NCI-H226 (cell line): ENCODE measurements at places on chromosomes 7 and 10.

DNA sequence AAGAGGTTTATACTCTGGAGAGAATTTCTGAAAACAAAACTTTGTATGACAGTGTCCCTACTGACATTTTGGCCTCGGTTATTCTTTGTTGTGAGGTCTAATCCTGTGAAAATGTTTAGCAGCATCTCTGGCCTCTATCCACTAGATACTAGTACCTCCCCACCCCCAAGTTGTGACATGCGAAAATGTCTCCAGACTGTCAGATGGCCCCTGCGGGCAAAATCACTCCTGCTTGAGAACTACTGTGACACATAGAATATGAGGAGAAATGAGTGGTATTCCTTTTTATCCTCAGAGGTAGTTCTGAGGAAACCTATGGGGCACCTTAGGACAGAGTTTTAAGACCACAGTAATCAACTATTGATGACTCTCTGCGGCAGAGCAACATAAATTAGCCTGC is 315.3 kb upstream of the HGF start:
- DNase-seq: no peak

- DNase-seq: no peak
These were observed 1.7 kb upstream of the CXCL12 start for GRCh38 chr10:44386546-44387052.

DNA sequence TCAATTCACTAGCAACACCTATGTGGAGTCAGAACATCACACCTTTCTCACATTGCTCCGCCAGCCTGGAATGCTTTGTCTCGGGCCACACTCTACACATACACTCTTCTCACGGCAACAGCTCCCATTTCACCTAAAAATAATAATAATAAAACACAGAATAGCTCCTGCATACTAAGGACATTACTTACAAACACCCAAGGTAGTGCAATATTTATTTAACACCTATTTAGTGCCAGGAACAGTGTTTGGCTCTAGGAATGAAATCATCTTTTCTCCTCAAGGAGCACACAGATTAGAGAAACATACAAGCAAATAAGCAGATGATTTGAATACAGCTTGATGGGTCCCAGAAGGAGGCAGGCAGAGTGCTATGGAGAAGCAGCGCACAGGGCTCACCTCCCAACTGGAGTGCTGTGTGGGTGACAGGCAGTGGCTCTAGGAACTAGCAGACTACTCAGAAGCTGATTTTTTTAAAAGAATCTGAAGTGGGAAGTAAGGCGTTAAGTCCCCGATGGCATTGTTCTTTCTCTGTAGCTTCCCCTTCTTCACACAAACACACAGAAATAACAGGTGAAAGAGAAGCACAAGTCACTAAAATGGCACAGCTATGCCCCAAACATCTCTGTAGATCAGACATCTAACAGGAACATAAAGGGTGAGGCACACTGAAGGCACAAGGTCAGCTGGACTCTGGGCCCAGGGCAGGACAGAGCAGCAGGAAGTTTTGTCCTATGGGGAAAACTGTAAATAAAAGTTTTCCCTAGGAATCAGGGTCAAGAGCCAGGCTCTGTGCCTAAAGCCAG is 16.7 kb downstream of the USP6NL start:
- no peak for DNase-seq

- DNase-seq: no peak
These were observed 19.7 kb downstream of the BHLHA15 start for GRCh38 chr7:98230746-98231471.

GRCh38 chr10:132861884-132862461 is 76.0 kb upstream of the NKX6-2 start:
- DNase-seq: no peak

DNA sequence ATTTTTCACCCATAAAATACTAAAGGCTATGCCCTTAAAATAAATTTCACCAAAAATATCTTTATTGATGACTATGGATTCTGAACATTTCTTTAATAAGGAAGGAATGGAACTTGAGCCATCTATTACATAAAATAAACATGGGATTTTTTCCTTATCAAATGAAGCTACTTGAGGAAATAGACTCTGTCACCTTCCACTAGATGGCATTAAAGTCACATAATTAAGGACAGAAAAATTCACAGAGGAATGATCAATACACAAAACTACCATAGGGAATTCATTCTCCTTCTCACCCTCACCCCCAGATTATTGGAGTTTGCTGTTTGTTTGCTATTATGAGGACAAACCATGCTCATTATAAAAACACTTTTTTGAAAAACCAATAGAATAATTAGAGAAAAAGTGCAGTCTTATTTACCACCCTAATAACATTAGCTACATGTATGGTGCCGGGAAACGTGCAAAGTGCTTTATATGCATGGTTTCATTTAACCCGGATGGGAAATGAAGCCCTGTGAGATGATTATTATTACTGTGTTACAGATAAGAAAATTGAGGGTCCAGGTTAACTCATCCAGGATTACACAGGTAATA is 21.1 kb upstream of the FOXI2 start:
- no peak for DNase-seq

DNA sequence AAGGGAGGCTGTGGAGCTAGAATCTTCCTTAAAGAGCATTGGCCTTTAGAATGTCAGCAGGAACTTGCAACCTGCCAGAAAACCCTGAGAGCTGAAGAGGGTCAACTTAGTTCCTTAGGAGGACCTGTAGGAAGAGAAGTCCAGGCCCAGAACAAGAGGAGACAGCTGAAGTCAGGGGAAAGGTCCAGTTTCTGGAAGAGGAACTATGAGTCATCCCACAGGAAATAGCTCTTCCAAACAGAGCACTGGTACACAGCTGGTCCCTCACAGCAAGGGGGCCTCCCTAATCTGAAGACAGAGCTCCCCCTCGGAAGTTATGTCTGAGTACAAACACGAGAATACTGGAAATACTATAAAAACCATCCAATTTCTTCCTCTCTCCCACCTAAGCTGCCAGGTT is 98.9 kb downstream of the HERPUD2 start:
- peak; percentile 53 for DNase-seq

DNA sequence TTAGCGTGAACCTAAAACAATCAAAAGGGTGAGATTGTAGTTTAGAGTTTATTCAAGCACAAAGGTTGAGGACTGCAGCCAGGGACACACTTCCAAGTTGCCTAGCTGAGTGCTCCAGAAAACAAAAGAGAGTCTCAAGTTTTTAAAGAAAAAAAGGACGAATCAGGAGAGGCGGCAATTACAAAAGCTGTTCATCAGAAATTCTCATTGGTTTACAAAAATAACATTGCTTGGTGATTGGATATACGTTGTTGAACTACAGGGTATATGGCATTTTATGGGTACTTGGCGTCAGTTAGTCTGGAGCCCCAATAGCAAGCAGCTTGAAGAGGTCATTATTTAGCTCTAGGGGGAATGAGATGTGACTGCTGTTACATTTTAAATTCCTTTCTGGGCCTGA is 11.5 kb downstream of the ZNF438 start:
- no peak for DNase-seq

GRCh38 chr7:22640269-22640668 is 86.7 kb upstream of the IL6 start:
- no peak for DNase-seq

- no peak for DNase-seq
These were observed 76.4 kb upstream of the DLX6 start for GRCh38 chr7:96928965-96929364.

GRCh38 chr10:16788125-16788524 is 29.1 kb downstream of the RSU1 start:
- no peak for DNase-seq

DNA sequence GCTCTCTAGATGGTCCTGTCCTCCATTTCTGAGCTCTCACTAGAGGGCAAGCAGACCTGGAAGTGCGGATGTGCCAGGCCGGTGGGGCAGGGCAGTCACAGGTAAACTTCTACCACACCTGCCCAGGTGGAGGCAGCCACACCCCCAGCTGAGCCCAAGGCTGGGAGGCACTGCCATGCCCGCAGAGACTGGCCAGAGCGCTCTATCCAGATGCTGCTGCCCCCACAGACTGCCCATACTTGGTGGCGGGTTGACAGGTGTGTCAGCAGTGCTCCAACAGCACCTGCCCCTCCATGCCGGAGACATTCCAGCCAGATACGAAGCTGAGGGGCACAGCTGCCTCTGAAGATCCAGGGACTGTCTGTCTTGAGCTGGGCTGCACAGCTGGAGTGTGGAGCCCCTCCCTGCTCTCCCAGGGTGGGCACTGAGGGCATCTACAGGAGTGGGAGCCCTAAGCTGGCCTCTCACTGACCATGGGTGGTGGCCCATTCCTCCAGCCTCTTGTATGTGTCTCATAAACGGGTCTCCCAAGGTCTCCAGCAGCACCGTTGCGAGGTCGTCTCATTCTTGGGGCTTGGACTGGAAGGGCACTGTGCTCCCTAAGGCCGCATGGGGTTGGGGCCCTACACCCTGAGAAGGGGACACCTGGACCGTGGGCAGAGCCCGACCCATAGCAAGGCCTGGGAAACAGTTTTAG is 38.2 kb upstream of the PPIF start:
- no peak for DNase-seq

GRCh38 chr7:98802088-98802780 is 67.6 kb downstream of the TMEM130 start:
- peak; percentile 58 for DNase-seq

DNA sequence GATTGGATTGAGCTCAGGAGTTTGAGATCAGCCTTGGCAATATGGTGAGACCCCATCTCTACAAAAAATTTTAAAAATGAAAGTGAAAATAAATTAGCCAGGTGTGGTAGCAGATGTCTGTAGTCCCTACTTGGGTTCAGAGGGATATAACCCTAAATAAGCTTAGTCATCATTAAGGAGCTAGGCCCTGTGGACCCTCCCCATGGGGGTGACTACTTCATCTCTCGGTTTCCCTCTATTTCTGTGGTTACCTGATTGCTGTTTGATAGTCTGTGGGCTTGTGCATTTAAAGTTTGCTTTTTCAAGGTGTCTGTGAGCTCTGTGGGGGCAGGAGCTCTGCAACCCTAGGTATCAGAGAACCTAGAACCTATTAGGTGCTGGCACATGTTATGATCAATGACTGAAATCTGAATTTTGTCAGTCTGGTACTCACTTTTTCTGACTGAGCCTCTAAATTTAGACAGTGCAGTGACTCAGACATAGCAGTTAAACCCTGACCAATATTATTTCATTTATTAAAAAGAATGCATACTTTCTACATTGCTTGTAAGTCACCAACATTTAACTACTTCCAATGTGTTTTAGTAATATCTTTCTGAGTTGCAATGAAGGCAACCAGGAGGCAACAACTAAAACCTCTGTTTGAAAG is 8.1 kb upstream of the CUZD1 start:
- no peak for DNase-seq

DNA sequence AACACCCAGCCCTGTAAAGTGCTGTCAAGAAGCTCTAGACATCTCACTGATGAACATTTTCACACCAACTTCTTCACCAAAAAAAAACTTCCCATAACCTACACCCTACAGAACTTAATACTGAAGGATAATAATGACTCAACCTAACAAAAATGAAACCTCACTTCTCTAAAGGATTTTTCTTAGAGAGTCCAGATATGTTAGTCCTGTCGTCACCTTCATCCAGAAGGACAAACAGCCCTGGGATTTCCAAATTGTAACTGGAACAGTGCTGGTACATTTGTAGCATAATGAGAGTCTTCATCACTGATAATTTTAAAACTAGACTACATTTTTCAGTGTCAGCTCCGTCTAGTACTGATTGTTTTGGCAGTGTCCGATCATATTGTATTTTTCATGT is 528.6 kb upstream of the CELF2 start:
- DNase-seq: no peak

DNA sequence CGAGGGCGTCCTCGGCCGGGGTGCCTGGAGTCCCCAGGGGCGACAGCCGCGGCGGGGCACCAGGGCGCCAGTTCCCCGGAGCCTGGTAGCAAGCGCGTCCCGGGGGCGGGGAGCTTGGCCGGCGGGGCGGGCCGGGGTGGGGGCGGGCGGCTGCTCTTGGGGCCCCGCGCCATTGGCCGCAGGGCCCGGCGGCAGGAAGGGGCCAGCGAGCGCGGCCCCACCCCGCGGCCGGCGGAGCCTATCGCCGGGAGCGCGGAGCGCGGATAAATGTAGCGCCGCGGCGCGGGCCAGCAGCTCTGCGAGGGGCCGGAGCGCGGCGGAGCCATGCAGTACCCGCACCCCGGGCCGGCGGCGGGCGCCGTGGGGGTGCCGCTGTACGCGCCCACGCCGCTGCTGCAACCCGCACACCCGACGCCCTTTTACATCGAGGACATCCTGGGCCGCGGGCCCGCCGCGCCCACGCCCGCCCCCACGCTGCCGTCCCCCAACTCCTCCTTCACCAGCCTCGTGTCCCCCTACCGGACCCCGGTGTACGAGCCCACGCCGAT is at the start of gene HHEX:
Gene HHEX, plus strand, starts transcription at position 293 of the 548 bp plus-strand sequence. Its CDS starts 32 bp downstream, at position 325.
- peak; percentile 57 for DNase-seq

DNA sequence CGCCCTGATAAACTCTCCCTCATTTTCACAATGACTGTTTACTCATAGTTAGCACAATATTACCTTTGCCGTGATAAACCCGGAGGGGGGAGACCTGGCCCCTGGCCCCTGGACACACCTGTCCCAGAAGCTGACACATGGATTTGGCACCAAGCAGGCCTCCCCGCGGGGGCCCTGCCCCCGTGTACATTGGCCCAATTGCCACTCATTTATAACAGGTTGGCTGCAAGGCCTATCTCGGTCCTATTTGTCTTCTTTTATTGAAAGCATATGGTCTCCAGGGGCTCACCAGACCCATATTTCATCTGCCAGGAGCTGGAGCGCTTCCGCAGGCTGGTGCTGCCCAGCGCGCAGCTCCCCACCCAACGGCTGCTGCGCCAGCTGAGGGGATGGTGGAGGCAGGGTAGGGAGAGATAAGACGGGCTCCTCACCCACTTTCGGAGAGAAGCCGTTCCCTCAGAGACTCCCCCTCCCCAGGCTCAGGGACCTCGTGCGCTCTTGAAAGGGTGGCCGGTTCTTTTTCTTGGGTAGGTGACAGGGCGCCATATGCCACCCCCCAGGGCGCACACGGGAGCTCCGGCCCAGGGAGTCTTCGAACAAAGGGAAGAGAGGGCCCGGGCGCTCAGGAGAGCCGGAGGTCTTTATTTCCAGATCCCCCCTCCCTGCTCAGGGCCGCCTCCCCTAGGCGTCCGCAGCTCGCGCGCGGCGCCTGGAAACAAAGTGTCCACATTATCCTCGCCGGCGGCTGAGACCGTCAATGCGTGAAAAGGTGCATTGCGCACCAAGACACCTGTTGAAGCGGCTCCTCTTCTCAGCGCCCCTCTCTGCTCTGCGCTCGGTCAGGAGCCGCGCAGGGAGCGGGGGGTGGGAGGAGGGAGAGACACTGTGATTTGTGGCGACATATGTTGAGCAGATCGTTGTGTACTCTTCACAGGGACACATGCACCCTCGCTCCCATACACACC is 4.3 kb upstream of the NEUROG3 start:
- DNase-seq: no peak

GRCh38 chr7:118918556-118918955 is 694.1 kb downstream of the ANKRD7 start:
- DNase-seq: peak; percentile 6

DNA sequence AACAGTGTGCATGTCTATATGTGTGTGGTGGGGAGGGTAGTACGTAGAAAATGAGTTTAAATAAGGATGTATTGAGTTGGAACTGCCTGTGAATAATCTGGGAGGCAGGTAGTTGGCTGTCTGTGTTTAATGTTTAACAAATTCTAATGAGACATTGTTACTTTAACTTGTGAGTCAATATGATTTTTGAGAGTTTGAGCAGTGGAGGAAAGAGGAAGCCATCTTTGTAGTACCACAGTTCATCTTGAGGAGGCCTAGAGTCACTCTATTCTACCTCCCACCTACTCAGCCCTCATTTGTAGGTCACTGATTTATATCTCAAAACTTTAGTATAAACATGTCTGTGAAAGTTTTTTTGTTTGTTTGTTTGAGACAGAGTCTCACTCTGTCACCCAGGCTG is 129.9 kb upstream of the ITGB1 start:
- DNase-seq: no peak
